Bronchial epithelial cell (primary cell): ENCODE measurements at places on chromosomes 11 and 22.
A peak's percentile ranks its signal among the peaks of the same experiment; 100 is the strongest.

DNA sequence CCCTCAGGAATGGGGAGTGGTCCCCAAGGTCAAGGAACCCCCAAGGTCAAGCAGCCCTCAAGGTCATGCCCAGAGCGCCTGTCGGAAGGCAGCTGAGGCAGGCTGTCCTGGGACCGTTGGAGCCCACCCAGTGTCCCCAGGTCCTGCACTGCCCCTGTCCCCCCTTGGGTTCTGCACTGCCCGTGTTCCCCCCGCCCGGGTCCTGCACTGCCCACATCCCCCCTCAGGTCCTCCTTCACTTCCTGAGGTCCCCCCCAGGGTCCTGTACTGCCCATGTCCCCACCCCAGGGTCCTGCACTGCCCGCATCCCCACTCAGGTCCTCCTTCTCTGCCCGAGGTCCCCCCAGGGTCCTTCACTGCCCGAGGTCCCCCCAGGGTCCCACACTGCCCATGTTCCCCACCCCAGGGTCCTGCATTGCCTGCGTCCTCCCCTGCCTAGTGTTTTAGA lies 1073.0 kb downstream of the BRD1 start:
- no peak for DNase-seq

DNA sequence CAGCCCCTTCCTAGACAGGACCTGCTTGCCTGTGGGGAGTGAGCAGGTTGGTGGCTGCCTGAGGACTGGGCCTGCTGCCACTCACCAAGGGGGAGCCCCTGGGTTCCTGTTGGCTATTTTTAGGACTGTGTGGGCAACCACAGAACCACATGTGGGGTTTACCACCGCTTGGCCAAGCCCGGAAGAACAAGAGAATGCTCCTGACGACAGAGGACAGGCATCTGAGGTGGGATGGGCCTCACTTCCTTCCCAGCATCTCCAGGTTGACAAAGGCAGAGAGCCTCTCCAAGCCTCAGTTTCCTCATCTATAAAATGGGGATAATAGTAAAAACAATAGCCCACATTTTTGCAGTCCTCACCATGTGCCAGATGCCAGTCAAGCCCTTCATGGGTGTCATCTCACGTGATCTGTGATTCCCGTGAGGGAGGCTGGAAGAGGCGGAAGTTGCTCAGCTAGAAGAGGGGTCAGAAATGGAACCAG lies 43.6 kb downstream of the LRRC32 start:
- DNase-seq, result no peak

- no peak for DNase-seq
Measured at GRCh38 chr11:122246874-122247273, 130.9 kb upstream of the BLID start.

GRCh38 chr11:7548659-7549274 lies 35.0 kb downstream of the PPFIBP2 start:
- DNase-seq, result no peak

DNA sequence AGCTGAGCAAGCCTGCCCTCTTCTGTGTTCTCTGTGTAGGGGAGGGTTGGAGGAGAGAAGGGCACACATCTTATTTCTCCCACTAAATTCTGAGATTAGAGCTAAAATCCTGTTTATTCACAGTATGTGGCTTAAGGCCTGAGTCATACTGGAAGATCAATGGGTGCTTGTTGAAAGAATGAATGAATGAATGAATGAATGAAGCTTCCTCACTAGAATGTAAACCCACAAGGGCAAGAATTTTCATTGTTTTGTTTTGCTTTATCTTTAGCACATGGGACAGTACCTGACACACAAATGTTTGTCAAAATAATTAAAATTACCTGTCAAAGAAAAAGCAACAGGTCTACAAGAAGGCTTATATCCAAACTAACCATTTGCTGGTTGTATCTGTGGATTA lies 50.6 kb upstream of the PAK1 start:
- no peak for DNase-seq

DNA sequence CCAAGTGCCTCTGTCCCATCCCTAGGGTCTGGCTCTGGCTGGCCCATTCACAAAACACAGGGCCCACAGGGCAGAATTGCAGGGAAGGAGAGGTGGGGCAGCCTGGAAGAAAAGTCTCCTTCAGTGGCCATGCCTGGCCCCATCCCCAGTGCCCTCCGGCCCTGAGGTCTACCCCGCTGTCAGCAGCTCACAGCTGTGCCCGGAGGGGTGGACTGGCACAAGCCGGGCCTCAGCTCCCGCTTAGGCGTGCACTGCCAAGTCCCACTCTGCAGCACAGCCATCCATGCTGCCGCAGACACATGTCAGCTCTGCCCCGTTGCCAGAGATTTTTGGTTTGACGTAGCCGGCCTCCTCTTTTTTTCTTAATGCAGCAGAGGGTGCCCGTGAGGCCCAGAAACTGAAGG lies 3.9 kb upstream of the SCN2B start:
- peak; percentile 58 for DNase-seq

GRCh38 chr22:41001722-41002122 lies 50.5 kb downstream of the RBX1 start:
- peak; percentile 68 for DNase-seq

GRCh38 chr22:22397292-22397870 lies 111.2 kb downstream of the ZNF280B start:
- DNase-seq, result peak; percentile 40

DNA sequence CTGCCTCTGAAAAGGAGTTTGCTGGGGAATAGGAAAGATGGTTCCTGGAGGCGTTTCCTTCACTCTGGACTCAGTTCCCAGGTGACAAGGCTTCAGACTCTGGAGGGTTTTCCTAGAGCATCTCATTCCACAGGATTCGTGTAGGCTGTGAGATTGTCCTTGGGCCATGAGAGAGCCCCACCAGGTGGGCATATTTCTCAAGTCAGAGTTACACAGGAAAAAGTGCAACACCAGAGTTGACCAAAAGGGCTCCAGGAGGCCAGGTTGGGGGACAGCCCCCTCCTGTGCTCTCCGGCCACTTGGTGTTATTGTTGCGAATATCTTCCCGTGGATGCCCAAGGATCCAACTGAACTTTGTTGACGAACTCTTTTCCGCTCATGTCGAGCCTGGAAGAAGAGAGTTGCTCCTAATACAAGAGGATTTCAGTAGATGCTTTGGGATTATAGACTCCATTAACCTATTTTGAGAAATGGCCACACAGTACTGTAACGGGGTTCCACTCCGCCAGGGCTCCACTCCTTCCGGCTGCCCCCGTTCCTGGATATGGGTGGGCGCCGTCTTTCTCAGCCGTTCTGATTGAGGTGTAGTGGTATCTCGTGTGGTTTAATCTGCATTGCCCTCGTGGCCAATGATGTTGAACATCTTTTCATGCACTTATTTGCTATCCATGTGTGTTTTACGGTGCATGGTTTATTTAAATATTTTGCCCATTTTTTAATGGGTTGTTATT lies 580.3 kb downstream of the BRD1 start:
- no peak for DNase-seq

DNA sequence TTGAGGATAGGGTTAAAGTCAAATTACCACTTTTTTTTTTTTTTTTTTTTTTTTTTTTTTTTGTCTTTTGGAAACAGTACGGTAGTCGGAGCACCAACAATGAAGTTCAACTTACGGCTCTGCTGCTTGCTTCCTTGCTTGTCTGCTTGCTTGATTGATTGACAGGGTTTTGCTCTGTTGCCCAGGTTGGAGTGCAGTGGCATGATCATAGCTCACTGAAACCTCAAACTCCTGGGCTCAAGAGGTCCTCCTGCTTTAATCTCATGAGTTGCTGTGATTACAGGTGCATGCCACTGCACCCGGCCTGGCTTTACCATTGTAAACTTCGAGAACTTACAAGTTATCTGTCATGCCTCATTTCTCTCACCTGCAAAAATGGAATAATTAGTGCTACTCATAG lies 5.8 kb downstream of the SGSM3 start:
- DNase-seq, result no peak

DNA sequence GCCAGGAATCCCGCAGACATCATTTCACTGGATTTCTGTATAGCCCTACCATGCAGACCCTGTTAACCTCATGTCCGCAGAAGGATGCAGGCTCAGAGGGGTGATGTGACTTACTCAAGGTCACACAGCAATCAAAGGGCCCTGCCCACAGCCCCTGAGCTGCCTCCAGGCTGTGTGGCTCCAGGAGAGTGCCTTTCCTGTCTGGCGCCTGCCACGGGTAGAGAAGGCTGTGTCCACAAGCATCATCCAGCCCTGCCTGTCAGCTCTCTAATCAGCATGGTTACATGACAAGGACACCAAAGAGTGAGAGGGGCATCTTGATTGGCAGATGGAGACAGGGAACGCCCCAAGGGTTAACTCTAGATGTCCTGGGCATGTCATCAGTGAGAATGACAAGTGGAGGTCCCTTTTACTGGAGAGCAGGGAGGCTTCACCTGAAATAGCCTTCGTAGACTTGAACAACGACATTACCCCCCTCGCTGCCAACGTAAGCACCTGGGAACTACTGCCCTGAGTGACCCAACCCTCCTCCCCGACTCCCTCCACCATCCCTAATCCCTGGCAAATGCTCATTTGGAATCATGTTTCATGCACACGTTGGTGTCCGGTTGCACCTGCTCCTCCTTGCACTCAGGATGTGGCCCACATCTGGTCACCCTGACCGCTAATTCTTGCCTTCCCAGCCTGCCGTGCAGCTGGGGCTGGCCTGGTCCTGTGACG lies 6.9 kb downstream of the FGF19 start:
- DNase-seq, result no peak

DNA sequence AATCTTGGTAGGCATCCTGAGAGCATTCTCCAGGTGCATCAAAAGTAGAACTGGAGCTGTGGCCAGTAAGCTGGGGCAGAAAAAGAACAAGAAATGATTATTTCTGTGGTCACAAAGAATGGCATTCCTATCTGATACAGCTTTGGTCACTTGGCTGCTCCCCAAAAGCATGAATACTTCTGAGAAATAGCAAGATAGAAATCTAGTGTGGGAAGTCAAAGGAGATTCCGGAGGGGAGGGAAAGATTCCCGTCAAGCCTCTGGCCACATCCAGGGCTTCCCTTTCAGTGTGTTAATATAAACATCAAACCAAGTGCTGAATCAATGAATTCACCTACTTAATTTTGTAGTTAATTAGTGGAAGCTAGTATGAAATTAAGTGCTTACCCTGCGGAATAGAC lies 1185.4 kb downstream of the LRRC4C start:
- DNase-seq, result no peak

DNA sequence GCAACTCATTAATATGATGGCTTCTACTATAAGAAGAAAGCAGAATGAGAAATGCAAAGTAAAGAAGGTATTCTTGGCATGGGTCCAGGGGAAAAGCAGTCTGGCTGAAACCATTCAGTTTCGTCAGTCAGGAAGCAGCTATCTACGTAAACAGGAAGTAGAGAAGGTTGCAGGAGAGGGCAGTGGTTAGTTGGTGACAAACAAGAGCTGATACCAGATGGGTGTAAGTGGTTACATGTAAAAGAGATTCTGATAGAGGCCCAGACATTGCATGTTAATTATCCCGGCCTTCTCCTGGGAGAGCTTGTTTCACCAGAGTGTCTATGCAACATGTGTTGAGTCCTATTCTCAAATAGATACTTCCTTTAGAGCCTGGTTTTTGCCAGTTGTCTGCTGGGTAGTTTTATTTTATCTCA lies 58.4 kb upstream of the PSMA1 start:
- DNase-seq, result peak; percentile 65

DNA sequence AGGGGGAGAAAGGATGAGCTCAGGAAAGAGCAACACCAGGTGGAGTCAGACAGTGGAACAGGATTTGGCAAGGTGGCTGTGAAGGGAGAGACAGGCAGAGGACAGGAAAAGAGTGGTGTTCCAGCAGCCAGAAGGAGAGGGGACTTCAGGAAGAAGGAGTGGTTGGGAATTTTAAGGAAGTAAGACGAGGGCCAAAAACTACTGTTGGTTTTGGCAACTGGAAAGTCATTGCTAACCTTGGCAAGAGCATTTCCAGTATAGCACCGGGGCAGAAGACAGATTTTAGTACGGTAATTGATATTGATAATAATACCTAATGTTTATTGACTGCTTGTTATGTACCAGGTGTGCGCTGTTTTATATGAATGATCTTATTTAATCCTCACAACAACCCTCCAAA lies 15.4 kb upstream of the DDX6 start:
- no peak for DNase-seq

DNA sequence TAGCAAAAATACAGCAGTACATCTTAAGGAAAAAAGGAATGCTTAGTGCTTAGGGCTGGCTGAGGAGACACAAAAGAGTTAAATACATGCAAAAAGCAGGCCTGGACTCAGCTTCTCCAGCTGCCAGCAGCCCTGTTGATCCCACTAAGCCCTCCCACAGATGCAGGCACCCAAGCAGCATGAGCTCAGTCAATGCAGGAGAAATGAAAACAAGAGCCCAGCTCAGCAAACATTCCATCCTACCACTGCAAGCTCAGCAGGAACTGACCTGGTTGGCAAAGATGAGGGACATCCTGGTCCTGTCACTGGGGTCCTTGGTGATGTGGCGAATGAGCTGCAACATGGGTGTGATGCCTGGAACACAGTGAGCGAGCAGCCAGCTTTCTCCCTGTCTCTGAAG lies 5.8 kb downstream of the CYB5R2 start:
- DNase-seq, result no peak

DNA sequence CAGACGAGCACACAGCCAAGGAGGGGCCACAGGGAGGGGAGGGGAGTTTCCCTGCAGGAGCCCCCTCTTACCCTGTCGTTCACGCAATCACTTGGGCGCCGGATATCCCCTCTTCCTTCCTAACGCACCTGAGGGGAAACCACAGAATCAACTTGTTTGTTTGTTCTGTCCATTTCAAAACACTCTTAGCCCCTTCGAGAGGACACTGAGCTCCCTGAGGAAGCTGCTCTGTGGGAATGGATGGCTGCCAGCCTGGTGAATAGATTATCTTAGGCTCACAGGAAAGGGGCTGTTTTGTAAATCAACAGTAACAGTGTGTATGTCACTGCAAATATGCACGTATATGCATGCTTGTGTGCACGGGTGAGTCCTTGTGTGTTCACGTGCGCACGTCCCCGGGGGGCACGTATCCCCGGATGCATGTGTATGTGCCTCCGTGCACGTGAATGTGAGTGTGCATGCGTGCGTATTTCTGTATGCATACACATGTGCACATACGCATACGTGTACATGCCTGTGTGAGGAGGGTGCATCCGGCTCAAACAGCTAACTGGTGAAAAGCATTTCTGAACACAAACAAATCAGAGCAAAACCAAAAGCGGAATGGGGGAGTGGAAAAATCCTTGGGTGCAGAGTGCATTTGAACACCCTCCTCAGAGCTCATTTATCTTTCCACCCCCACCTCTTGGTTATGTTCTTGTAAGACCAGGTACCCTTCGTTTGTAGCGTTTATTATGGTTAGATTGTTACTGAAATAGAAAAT lies 7.2 kb downstream of the ARSA start:
- DNase-seq, result peak; percentile 32

DNA sequence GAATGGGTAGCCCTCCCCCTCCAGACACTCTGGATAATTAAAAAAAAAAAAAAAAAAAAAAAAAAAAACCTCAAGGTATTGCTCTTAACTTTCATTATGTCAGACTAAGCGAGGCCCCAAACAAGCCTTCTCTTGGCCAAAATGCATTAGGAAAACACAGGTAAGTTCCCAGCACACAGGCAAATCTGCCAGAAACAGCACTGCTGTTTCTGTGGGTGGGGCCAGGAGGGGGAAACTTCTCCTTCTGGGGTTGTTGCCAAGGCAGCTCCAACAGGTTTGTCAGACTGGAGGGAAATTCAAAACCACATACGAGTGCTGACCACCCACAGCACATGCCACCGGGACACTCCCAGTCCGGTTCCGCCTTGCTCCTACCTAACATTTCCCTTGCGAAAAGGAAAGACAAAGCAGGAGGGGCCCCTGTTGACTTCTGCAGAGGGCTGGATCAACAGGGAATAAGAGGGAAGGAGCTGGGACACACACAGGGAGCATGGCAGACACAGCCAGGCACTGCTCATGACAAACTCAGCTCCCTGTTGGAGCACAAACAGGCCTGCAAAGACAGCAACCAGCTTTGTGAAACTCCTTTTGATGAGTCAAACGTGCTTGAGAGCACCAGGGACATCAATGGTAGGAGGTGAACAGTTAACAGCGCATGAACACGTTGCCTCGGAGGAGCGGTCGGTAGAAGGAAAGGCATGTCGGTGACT lies 55.0 kb downstream of the MYH9 start:
- DNase-seq, result peak; percentile 96
